CD4-positive, alpha-beta memory T cell (primary cell): ENCODE measurements at places on chromosomes 6 and 20. TPM values are rescaled to one million over a fixed set of nuclear protein-coding genes. Genes with fewer than 3 reads are reported as not detected.
A peak's percentile ranks its signal among the peaks of the same experiment; 100 is the strongest.

DNA sequence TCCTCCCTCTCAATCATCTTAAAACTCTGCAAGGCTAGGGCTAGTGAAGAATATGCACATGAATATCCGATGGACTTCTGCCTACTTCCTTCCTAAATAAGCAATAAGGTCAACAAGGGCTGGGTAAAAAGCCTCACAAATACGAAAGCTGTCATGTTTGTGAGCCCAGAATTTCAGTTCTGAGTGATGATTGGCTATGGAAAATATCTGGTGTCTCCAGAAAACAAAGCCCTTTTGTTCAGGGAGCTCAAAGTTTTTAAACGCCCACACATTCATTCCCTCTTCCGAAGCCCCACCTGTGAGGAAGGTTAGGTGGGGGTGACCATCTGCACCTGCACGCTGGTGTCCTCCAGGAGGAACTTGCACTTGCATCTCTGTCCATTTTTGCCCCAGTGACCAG, 126.9 kb upstream of the ARMC2 start:
- no peak for DNase-seq

DNA sequence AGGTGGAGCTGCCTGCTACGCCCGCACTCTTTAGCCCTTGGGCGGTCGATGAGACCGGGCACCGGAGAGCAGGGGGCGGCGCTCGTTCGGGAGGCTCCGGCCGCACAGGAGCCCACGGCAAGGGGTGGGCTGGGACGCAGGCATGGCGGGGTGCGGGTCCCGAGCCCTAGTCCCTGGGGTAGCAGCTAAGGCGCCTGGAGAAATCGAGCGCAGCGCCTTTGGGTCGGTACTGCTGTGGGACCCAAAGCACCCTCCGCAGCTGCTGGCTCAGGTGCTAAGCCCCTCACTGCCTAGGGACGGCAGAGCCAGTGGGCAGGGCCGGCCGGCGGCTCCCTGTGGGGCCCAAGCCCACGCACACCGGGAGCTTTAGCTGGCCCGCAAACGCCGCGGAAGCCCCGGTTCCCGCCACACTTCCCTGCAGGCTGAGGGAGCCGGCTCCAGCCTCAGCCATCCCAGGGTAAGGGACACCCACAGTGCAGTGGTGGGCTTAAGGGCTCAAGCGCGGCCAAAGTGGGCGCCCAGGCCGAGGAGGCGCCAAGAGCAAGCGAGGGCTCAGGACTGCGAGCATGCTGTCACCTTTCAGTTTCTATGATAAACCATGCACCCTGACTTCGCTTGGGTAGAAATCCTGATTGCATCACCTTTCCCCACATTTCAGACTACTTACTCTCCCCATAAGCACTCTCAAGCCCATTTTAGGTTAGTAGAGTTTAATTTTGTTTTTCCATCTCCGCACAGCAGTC, 52.0 kb downstream of the MYLIP start:
- DNase-seq = no peak

DNA sequence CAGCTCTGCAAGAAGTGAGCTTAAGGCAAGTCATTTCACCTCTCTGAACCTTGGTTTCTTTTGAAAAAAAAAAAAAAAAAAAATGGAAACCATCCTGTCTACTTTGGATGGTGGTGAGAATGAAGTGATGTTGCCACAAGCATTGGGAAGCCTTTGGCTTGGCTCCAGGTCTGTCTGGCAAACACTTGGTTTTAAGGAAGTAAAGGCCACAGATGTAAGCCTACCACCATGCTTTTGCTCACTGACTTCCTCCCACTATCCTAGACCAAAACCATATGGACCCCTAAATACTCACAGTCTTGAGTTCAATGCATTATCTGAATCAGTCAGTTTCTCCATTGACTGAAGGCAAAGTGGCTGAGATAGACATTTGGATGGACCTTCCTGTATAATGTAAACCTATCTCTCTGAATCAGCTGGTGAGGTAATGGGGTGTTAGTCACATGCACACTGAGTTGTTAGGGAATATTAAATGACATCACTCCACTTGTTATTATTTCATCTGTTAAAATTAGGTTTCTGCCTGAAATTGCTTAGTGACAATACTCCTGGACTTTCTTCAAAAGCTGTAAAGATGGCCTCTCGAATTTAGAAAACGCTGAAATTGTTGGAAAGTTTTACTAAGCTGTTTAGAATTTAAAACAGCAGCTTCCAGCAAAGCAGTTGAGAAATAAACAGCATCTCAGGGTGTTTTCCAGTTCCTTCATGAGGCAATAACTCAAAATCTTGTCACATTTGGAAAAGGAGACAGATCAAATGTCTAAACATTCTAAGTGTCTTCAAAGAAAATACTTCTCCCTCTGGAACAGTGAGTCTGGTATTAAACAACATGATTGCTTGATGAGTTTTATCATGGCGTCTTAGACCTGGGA, 833.5 kb downstream of the DHX35 start:
- DNase-seq = no peak

Gene ELOVL2
- total RNA-seq = not detected

GRCh38 chr6:72525821-72526510, 95.9 kb upstream of the KCNQ5 start:
- no peak for DNase-seq

- DNase-seq = no peak
These were observed 29.5 kb downstream of the TOP1 start for GRCh38 chr20:41057999-41058673.

- no peak for DNase-seq
These were observed 37.7 kb upstream of the TAF8 start for GRCh38 chr6:42012501-42013133.

Gene DNAAF9
- 6.1 TPM for total RNA-seq

DNA sequence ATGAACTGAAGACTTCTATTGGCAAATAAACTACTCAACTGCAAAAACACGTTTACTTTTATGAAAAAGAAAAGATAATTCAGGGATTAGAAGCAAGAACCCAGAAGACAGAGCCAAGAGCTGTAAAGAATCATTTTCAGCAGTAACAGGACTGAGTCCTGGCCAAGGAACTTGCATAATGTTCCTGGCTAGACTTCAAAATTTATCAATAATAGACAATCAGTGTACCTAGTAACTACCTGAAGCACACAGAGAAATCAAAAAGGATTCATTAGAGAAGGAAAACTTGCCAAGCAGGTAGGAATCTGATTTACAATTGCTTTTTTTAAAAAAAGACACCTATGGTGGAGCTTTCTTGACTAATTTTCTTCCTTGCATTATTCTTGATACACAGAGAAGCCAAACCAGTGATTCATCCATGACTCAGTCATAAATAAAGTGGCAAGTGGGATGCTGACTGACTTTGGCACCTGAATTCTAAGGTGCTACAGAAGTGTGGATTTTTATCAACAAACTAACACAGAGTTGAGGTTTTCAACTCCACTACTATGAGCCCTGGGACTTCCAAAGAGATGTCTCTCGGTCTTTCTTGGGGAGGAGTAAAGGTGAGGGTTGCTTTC, 281.3 kb downstream of the BMP7 start:
- no peak for DNase-seq

GRCh38 chr6:91781946-91782345, 1195.1 kb upstream of the MAP3K7 start:
- DNase-seq = no peak

Gene OR2B2
- not detected for total RNA-seq

Gene MYBL2
- total RNA-seq = 0.11 TPM

Gene CDH4
- total RNA-seq = 0.39 TPM

- no peak for DNase-seq
These were observed 101.2 kb upstream of the CLVS2 start for GRCh38 chr6:122894791-122895190.

GRCh38 chr6:28898710-28898965, 25.1 kb downstream of the TRIM27 start:
- no peak for DNase-seq

DNA sequence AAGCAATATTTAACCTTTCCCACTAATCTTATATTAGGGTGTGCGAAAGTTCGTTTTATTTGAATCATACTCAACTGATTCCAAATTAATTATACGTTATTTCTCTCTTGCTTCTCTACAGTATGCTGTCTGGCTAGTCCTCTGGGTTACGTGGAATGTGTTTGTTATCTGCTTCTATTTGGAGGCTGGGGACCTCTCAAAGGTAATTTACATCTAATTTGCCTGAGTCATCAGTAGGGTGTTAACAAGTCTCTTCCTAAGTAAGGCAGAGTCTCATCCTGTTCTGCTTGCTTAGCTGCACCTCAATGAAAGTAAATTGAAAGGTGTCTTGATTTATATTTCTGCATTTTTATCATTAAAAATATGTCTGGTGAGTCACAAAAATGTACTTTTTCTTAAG, 551.5 kb downstream of the NKAIN2 start:
- no peak for DNase-seq

DNA sequence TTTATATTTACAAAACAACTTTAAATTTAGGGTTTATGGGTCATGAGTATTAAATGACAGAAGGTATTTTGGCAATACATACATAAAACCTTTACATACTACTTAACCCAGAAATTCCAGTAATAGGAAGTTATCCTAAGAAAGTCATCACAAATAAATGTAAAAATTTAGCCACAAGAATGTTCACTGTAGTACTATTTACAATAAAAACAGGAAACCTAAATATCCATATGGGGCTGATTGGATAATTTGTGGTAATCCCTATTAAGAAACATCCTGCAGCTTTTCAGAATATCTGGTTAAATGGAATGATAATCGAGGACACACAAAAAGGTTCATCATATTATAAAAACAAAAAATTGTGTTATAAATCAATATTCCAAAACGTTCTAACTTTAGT, 44.4 kb downstream of the TRAM2 start:
- no peak for DNase-seq

Gene ANGPT4
- total RNA-seq = not detected

DNA sequence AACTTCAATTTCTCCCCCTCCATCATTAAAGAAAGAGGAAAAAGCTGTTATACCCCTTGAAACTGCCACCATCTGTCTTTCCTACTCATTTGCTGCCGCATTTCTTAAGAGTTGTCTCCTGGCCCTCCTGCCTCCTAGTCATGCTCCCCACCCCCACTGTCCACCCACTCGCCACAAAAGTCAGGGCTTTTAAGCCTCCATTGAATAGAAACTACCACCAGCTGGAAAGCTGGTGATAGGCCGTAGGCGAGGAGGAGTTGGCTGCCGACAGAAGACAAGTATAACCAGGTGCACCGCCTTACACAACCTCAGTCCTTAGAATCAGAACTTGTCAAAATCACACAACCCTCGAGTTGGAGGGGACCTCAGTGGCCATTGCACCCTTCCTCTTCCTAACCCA, 67.6 kb downstream of the B3GAT2 start:
- no peak for DNase-seq

Gene HLA-DPB1
- 14.5 TPM for total RNA-seq

GRCh38 chr20:38764567-38765318, 16.5 kb downstream of the ACTR5 start:
- DNase-seq = no peak

- peak; percentile 60 for DNase-seq
These were observed 106.3 kb upstream of the RIPOR2 start for GRCh38 chr6:25042036-25042521.

Gene C6orf58
- total RNA-seq = not detected

- no peak for DNase-seq
These were observed 60.5 kb downstream of the EDN1 start for GRCh38 chr6:12350644-12351170.

- DNase-seq = no peak
These were observed 628.3 kb downstream of the MMUT start for GRCh38 chr6:48834706-48835105.

Gene THBS2
- not detected for total RNA-seq

DNA sequence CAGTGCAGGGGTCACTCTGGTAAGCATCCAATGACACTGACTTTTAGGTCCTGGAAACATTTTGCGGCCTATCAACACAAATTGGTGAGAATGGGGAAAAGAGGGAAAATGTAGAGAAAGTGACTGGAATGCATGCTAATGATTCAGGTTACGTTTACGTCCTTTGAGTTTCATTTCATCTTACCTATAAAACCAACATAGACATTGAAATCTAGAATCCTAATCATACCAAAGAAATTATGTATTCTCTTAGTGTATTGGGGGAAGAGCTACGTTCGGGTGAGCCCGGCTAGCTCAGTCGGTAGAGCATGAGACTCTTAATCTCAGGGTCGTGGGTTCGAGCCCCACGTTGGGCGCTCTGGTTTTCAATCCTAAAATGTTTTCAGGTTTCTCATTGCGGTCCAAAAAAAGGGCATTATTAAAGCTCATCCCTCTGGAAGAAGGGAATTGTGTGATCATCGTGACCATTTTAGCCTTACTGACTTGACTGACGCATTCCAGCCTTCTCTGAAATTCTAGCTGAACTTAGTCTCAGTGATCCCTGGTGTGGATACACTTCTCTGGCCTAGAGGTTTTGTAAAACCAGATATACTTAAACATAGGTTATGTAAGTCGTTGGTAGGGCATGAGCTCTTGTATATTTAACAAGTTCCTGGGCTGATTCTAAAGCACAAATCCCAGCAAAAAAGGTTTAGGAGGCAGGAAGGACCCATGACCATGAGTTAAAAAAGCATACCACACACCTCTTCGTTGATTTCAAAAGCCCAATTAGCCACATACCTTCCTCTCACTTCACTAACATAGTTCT, 18.3 kb downstream of the HMGN4 start:
- peak; percentile 43 for DNase-seq

DNA sequence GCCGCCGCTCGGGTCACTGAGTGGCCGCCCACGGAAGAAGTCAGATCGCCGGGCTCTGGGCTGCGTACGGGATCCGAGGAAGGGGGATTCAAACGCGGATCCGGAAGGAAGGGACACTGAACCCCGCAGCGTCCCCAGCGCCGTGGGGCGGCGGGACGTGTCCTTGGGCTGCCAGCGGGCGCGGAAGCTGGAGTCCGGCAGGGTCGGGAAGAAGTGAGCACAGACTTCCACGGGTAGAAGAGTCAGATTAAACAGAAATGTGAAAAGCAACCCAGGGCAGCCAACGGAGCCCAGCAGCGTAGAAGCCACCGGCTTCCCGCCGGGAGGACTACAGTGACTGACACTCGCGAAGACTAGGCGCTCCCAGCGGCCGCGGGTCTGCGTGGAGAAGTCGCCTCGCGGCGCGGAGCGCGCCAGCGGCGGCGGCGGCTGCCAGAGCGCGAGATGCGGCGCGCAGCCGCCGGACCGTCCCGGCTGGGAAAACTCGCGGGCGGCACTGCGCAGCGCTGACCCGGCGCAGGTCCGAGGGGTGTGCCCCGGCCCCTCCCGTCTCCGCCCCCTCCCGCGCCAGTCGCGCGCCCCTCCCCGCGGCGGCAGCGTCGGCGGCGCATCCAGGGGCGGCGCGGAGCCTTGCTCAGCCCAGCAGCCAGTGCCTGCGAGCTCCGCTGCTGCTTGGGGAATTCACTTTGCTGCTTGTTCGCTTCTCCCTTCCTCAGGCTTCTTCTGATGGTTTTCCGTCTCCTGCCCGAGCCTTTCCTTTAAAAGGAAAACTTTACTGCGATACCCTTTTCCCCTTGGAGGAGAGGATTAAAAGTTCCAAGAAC, at the start of gene SAMD5:
TSS of gene SAMD5 (plus strand) at position 649 of the 824 bp plus-strand sequence. CDS start 239 bp downstream, outside the sequence.
- DNase-seq = no peak

DNA sequence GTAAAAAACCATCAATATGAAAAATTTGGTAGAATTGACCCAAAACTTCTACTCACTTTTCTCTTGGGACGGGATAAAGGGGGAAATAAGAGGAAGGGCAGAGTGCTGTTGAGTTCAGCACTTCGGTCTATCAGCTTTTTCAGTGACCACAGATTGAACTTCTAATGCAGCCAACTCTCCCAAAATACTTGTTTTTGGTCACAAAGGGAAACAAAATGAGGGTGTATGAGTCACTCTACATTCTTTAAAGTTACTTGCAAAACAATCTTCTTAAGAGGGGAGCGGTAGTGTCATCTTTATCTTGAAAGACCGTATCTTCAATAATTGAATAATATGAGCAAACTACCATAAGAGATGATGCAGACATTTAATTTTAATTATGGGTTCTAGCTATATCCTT, 661.3 kb downstream of the CD109 start:
- DNase-seq = no peak

- no peak for DNase-seq
These were observed 22.7 kb downstream of the PMEPA1 start for GRCh38 chr20:57686931-57687652.

Gene SLC23A2
- 22.6 TPM for total RNA-seq
